ENCODE measurements at places on chromosomes 7 and 10. TPM values are rescaled to one million over a fixed set of nuclear protein-coding genes. Genes with fewer than 3 reads are reported as not detected.

Gene FAM25A
- total RNA-seq, result not detected

Gene CDK13
- total RNA-seq, result 149 TPM

Gene MYL10
- total RNA-seq, result 0.63 TPM

Gene BLNK
- total RNA-seq, result 7.3 TPM

Gene ELMO1
- 86.7 TPM for total RNA-seq

Gene HYAL4
- not detected for total RNA-seq

Gene MDFIC
- 69.4 TPM for total RNA-seq

Gene ST8SIA6
- 3.7 TPM for total RNA-seq

Gene SPDYE8
- not detected for total RNA-seq

Gene GIMAP2
- 18.8 TPM for total RNA-seq

Gene MBL2
- not detected for total RNA-seq

Gene PAPOLB
- 2.2 TPM for total RNA-seq

Gene SFRP5
- total RNA-seq, result 1.1 TPM

Data from urinary bladder (tissue), 4 donors.